ENCODE measurements at places on chromosomes 13 and 19.

DNA sequence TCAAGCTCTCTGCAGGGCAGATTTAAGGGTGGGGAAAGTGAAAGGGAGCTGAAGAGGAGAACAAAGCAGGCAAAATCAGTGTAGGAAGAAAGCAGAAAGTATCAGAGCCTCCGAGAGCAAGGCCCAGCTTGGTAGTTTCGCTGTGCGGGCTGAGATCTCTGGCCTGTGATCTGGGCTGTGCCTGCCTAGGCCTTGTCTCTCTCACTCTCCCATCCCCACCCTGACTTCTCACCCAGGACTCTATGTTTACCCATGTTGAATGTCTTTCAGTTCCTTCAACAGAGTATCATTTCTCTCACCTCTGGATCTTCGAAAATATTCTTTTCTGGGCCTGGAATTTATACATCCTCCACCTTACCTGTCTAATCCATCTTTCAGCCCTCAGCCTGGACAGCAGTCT is 391.3 kb downstream of the FOXO1 start:
- no peak for DNase-seq

DNA sequence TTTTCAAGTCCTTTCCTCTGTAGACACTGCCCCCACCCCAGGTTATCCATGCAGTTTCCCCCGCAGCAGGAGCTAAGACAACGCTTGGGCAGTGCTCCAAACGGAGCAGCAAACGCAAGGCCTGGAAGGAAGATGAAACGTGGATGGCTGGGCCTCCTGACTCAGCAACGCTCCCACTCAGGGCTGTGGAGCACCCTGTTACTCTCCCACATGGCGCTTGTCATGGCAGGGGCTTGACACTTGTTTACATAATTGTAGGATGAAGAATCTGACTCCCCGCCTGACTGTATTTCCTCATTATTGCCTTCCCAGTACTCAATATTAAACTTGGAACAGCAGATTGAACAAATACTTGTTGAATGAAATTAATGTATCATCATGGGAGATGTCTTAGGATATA is 799 bp upstream of the C1QTNF9B start:
- DNase-seq: peak; percentile 81

DNA sequence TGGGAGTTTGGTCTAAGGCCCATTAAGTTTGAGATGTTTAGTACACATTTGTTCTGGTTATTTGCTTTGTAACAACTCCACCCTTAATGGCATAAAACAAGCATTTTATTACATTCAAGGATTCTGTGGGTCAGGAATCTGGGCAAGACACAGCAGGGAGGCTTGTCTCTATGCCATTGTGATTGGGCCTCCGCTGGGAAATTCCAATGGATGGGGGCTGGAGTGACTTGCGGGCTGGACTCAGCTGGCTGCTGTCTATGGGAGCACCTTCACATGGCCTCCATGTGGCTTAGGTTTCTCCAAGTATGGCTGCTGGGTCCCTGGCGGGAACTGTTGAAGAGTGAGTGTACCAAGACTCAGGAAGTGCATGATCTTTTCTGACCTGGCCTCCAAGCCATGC is 159.0 kb downstream of the PAN3 start:
- DNase-seq: no peak

GRCh38 chr13:19845758-19846157 is 17.7 kb downstream of the ZMYM5 start:
- DNase-seq: peak; percentile 98

DNA sequence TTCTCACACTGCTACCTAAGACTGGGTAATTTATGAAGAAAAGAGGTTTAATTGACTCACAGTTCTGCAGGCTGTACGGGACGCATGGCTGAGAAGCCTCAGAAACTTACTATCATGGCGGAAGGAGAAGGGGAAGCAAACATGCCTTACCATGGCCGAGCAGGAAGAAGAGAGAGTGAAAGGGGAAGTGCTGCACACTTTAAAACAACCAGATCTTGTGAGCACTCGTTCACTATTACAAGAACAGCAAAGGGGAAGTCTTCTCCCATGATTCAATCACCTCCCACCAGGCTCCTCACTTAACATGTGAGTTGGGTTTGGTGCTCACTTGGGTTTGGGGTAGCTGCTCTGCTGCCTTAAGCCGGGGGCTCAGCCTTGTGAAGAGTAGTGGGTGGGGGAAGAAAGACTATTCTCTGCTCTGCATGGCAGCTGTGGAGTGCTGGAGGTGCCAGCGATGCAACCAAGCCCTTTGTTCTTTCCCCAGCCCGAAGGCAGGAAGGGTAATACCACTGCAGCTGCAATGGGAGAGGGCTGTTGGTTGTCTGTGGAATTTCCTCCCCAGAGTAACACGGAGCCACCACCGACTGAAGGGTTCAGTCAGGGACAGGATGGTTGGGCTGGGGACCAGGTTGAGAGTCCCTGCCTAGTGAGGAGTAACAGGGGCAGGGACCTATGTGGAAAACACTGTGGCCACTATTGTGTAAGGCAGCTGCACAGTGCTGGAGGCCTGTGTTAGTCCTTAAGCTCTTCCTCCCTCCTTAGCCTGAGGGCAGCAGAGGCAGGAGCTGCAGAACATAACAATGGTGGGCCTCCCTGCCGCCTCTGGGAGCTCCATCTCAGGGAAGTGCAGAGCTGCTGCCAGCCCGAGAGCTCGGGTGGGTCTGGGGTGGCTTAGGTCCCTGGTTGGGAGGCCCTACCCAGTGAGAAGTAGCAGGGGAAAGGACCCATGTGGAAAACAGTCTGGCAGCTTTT is 1262.5 kb downstream of the EFNB2 start:
- no peak for DNase-seq

GRCh38 chr19:947707-948539 is 22.1 kb downstream of the ARID3A start:
- DNase-seq: no peak

- no peak for DNase-seq
Measured at GRCh38 chr19:4823577-4823976, 7.9 kb downstream of the TICAM1 start.

GRCh38 chr19:16585094-16585801 is 13.0 kb upstream of the SLC35E1 start:
- DNase-seq: no peak

DNA sequence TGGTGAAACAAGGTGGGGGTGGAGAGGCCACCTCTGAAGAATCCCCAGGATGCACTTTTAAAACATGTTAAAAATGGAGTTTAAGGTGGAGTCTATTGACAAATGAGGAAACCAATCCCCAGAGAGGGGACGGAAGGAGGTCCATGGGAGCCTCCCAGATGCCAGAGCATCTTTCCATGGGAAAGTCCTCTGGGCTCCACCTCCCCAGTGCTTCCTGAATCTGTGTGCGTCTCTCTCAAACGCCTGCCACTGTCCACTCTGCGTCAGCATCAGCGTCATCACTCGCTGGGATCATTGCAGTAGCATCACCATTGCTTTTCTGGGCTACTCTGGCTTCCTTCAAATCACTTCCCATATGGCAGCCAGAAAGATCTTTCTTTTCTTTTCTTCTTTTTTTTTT is 6.2 kb downstream of the GPR4 start:
- DNase-seq: no peak

DNA sequence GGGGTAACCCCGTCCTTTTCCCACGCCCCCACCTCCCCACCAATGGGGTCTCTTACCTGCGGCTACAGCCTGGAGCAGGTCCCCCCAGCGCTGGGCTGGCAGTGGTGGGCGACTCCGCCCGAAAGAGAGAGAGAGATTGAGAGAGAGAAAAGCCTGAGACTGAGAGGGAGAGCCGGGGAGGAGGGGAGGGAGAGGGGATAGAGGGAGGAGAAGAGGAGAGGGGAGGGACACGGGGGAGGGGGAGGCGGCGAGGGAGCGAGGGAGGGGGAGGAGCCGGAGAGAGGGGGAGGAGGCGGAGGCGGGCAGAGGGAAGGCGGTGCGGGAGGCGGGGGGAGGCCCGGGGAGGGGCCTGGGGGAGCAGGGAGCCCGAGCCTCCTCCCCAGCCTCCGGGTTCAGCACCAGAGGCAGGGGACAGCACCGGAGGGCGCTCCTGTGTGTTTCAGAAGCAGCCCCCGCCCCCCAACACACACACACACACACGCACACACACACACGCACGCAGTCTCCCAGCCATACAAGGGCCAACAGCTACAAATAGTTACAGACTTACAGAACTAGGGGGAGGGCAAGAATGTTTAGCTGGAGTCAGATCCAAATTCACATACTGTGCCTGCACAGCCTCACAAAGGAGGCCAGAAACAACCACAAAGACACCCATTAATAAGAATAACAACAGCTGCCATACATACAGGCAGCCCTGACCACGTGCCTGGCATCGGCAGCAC is at the start of gene SLC8A2:
Gene SLC8A2, minus strand, starts transcription at position 161 of the 725 bp plus-strand sequence. CDS start 5,490 bp downstream, outside the sequence.
- DNase-seq: peak; percentile 84

DNA sequence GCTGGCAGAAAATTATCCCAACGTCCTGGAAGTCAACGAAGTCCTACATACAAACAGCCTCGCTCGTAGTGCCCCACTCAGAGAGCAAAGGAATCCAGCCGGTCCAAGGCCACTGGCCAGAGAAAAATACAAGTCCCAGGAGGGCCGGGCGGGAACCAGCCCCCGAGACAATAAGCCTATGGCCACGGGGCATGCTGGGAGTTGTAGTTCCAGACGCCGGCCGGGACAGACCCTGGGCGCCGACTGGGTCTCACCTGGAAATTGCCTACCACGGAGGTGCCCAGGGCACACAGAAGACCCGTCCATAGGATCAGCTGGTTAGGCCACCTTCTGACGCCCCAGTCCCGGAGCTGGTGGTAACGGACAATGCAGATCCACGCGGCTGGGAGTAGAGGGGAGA is 5.4 kb downstream of the TMEM150B start:
- peak; percentile 35 for DNase-seq

GRCh38 chr19:850221-850978 is 1.7 kb upstream of the ELANE start:
- peak; percentile 99 for DNase-seq

GRCh38 chr13:48264058-48264457 is 31.1 kb downstream of the ITM2B start:
- no peak for DNase-seq

DNA sequence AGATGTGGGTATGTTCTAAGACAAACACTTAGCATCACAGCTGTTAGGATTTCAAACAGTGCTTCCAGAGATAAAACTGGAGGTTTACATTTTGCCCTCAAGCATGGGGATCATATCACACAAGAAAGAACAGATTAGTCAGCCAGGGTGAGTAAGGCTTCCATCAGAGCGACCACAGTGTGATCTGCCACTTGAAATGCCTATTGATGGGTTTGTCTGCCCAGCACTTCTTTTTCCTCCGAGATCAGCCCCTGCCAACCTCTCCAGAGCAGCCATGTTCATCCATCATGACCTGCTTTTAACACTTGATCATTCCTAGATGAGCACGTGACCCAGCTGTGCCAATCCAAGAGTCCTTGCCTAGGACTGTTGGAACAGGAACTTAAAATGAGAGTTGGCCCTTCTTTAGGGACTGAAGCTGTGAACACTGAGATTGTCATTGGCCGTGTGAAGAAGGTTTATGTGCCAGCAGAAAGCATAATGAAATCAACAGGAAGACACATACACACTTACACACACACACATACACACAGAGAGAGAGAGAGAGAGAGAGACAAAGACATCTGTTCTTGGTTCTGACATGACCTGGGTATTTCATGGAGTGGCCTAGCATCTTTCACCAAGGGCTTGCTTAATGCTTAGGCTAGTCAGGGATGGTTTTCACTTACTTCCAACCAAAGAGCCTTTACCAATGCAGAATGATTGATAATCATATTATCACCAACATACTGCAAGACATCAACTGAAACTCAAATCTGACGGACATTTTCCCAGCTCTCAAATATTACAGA is 5.2 kb upstream of the CEBPG start:
- DNase-seq: peak; percentile 26

DNA sequence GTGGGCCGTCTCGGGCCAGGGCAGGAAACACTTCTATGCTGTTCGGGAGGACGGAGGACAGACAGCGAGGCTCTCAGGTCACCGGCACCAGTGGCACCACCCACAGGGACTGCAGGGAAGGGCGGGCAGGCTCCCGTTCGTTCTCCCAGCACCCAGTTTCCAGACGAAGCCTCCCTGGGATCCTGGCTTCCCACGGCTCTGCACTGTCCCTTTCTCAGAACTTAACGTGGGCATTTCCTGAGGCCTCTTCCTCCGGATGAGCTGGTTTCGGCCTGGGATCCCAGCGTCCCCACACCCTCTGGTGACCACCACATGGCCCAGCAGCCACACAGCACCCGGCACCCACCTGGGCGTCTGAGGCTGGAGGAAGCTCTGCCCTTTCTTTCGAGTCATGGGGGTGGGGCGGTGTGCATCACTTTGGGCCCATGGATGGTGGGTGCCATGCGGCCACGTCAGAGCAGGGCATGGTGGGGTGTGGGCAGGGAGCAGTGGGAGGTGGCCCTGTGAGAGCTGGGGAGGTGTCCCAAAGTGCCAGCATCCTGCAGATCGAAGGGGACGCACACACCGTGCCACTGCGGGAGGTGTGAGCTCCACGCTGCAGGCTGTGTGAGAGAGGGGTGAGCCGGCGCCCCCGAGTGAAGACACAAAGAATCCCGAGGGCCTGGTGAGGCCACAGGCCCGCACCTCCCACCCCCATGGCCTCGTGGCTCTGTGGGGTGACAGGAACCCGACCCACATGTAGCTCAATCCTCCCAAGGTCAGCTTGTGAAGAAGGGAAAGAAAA is 38.7 kb upstream of the GRTP1 start:
- DNase-seq: no peak

DNA sequence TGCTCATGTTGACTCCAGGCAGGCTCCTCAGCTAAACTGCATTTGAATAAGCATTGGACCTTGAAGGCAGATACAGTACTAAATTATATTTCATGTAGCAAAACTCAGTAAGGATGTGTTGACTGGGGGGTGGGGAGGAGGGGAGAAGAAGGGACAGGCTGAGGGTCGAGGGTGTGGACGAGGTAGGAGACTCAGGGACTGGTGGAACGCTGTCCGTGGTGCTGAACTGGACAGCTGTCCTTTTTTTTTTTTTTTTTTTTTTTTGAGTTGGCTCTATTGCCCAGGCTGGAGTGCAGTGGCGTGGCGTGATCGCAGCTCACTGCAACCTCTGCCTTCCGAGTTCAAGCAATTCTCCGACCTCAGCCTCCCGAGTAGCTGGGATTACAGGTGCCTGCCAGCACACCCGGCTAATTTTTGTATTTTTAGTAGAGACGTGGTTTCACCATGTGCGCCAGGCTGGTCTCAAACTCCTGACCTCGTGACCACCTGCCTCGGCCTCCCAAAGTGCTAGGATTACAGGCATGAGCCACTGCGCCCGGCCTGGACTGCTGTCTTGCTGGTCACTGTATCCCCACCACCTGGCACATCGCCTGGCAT is 33.2 kb upstream of the CASP14 start:
- DNase-seq: no peak

DNA sequence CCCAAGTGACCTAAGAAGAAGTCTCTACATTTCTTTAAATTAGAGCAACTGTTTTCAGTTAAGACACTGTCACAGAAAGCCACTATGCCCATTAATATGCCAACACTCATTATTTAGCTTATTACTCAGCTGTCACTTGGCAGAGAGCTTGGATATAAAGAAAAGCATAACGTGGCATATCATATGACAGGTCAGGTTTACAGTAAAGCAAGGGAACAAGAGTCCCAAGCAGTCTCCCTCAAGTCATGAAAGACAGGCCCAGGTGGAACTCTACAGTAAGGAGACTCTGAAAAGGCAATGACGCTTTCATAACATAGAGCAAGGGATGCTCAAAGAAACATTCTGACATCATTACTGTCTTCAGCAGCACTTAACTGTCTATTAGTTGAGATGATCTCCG is 6.3 kb downstream of the LHFPL6 start:
- no peak for DNase-seq

Data from fibroblast of lung (primary cell).